ENCODE measurements at places on chromosomes 5 and 9.

- DNase-seq: no peak
These were observed 27.0 kb upstream of the RNF130 start for GRCh38 chr5:180098526-180098925.

DNA sequence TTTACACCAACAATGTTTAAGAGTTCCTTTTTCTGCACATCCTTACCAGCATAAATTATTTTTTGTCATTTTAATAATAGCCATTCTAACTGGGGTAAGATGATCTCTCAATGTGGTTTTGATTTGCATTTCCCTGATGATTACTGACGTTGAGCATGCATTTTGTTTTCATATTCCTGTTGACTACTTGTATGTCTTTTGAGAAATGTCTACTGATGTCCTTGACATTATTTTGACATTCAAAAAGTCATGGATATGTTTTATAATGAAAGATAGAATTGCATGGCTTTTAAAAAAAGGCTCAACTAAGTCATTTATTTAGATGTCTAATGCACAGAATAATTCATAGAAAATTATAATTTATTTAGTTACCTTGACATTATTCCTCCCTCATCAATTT is 381.6 kb upstream of the C9orf72 start:
- DNase-seq: no peak

- DNase-seq: no peak
These were observed 153.1 kb downstream of the TTC39B start for GRCh38 chr9:15153961-15154360.

DNA sequence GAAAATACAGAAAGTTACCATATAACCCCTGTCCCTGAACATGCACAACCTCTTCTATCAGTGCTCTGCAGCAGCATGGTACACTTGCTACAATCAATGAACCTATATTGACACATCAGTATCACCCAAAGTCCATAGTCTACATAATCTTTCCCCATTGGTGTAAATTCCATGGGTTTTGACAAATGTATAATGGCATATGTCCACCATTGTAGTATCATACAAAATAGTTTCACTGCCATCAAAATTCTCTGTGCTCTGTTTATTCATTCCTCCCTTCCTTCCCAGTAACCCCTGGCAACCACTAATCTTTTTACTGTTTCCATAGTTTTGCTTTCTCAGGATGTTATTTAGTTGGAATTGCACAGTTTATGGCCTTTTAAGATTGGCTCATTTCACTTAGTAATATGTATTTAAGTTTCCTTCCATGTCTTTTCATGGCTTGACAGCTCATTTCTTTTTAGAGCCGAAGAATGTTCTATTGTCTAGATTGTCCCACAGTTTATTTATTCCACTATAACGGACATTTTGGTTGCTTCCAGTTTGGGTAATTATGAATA is 1707.0 kb downstream of the EFNA5 start:
- no peak for DNase-seq

GRCh38 chr9:105357937-105358336 is 89.9 kb upstream of the FSD1L start:
- no peak for DNase-seq

DNA sequence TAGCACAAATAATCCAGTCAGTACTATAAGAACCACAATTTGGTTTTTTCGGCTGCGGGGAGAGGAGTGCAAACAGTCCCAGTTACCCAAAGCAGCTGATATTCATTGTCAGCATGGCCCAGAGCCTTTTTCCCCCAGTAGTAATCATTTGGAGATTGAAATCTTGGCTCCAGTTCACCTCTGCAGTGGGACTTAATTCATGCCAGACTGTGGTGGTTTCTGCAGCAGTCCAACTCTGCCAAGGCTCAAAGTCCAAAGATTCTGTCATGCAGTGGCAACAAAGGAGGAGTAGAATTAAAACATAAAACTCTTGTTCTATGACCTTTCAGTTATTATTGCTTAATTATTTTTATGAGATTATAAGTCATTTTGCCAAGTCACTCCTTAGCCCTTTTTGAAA is 25.0 kb upstream of the TRIM36 start:
- DNase-seq: no peak

- DNase-seq: no peak
These were observed 61.2 kb downstream of the TMEM174 start for GRCh38 chr5:73234204-73234555.

GRCh38 chr9:130774183-130774582 is 60.9 kb upstream of the ABL1 start:
- no peak for DNase-seq

Data from activated CD4-positive, alpha-beta T cell treated with anti-CD3 and anti-CD28 coated beads for 48 hours (primary cell).